Fibroblast of the aortic adventitia (primary cell): ENCODE measurements at places on chromosomes 4 and X. TPM values are rescaled to one million over a fixed set of nuclear protein-coding genes. Genes with fewer than 3 reads are reported as not detected.
A peak's percentile ranks its signal among the peaks of the same experiment; 100 is the strongest.

- DNase-seq: no peak
Observed at GRCh38 chr4:64305565-64306254, 103.5 kb downstream of the TECRL start.

DNA sequence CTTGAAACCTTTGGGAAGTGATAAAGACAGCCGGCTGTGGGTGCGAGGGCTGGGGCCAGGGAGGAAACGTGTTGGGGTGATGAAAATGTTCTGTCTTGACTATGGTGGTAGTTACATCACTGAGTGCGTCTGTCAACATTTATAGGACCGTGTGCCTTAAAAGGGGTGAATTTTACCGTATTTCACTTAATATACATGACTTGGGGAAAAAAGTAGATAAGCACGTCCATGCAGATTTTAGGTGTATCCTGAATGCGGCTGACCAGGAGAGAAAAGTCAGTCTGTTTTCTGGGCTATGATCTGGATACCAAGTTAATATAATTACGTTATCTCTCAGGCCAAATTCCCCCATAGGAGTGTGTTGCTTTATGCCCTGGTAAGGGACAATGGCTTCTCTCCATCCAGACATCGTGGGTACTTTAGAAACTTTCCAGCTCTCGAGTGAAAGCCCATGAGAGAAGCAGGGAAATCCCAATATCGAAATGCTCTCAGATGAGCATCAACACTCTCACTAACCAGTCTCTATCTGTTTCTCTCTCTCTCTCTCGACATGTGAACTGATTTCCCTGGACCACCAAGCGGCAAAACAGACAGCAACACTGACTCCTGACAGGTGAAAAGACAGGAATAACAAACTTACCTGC is 71.5 kb downstream of the IRF2 start:
- DNase-seq: no peak

The EXOC1L gene
- total RNA-seq: not detected in 2 replicates

DNA sequence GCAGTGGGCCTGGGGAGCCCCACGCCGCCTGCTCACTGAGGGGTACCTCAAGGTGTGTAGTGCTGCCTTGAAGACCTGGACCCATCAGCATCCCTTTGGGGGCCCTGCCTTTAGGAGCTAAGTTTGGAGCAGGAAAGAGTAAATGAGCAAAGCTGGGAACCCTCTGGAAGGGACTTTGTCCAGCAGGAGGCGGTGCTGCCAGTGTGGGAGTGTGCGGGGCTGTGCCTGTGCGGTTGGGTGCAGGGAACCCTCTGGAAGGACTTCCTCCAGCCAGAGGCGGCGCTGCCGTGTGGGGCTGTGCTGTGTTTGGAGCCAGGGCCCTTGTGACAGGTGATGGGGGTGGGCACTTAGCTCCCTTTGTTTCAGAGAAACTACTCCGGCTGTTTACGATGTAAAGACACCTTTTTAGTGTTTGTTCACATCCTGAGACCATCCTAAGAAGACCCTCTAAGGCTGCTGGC is 25.8 kb downstream of the RGS12 start:
- no peak for DNase-seq

- peak; percentile 94 for DNase-seq
Observed at GRCh38 chr4:26992657-26993361, 132.2 kb downstream of the STIM2 start.

The APELA gene
- total RNA-seq: not detected in 2 replicates

The FAM184B gene
- total RNA-seq: not detected in 2 replicates

The AADAT gene
- total RNA-seq: 6.2 and 7.4 TPM in 2 replicates

The ATOH1 gene
- not detected in 2 replicates for total RNA-seq

DNA sequence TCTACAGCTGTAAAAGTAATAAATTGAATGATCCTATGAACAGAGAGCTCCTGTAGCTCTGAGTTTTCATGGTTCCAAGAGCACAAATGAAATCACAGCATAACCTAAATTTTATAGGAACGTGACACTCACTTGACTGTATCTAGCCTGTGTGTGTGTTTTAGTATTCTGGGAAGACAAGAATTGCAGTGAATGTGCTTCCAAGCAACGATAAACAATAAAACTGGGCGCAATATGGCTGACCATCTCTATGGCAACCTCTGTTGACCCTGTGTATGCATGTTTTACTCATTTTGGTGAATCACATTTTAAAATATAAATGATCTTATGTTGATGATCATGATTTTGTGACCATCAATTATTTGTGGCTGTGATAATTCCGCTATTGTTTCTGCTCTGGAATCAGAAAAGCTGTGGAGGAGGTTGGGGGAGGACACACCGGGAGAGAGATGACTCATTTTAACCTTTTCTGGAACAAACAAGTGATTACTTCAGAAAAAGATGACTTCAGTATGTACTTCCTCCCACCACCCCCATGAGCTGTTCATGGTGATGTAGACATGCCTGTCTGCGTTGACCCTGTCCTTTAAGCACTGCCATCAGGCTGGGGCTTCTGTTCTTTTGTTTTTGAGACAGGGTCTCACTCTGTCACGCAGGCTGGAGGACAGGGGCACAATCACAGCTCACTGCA is 31.8 kb downstream of the USP11 start:
- no peak for DNase-seq

DNA sequence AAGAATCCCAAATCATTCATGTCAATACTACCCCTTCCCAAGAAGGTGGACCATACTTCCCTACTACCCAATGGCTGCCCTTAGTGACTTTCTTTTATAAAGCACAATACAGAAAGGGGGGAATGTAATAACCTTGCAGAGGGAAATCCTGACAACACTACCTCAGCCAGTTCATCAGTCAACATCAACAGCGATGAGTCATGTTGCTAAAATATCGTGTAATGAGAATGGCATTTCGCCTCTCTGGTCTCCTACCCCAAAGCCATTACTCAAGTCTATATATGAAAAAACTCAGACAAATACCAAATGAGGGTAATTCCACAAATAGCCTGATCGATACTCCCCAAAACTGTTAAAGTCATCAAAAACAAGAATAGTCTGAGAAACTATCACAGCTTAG is 3.3 kb upstream of the MAGEA8 start:
- DNase-seq: no peak

The SHROOM3 gene
- 1.6 and 18.0 TPM in 2 replicates for total RNA-seq

DNA sequence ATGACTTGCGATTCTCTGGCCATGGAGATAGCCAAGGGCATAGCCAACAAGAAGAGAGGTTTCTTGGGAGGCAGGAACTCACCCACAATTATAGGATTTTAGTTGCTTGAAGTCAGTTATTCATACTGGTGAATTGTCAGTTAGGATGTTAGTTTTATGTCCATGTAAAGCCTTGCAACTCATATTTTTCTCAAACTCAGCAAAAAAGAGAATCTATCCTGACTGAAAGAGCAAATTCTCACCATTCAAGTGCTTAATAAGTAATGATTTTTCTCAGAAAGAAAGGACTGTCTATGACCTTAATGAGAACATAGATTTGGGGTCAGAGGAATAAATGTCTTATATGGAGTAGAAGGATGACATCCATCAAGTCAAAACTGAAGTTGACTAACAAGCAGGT is 934.5 kb downstream of the STPG2 start:
- no peak for DNase-seq

DNA sequence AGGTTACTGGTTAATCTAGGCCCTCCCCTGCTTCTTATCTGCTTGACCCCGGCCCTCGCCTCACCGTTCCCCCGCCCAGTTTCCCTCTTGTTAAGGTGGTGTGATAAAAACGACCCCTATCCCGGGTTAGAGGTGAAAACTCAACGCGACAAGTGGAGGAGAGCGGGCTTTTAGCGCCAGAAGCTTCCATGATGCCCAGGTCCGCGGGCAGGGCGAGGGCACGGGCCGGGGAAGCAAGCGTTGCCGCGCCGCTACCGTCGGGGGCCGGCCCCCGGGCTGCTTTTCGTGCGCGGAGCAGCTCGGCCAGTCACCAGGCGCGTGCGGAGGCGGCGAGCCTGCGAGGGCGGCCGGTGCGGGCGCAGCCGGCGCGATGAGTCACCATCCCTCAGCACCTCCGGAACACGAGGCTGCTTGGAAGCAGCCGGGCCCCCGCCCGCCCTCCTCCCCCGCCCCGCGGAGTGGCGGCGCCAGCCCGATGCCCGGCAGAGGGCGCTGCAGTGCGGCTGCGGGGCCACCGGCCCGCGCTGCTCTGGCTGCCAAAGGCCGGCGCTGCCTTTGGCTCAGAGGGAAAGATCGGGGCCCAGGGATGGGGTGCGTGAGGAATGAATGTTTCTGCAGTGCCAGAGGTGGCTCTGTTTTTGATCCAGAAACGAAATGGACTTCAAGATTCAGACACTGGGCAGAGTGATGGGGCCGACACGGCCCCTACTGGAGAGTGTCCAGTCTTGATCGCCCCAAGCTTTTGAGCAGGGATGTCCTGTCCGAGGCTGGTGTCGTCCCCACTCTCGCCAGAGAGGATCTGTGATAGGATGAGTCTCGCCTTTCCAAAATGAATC is 107.8 kb downstream of the NHSL2 start:
- peak; percentile 87 for DNase-seq

DNA sequence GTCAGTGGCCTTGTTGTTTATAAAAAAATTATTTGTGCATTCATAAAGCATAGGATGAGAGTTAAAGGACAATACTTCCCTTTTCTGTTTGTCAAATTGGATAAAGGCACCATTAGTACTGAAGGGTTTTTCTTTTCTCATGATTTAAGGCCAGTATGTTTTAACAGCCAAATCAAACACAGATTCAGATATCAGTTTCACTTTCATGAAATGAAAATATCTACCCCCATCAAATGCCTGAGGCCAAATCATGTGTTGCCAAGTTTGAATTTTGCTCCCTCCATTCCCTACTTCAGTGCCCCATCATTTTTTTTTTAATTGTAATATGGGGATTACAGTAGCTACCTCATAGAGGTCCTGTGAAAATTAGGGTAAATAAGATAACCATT is 745.9 kb downstream of the RPA4 start:
- no peak for DNase-seq

DNA sequence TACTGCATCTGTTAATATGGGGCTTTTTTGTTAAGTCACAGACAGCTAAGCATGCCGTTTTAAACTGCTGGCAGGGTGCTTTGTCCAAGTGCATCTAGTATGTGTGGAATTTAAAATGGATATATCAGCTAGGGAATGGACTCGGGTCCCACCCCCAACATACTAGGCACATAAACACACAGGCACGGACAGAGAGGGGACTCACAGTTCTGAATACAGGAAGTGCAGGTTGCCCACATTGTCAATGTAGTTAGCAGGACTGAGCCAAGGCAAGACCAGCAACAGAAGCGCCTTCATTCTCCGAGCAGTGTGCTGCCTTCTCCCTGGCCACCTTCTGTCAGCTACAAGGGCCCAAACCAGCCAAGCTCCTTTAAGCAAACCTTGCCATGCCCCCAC is 33.6 kb downstream of the LNX1 start:
- DNase-seq: peak; percentile 13

DNA sequence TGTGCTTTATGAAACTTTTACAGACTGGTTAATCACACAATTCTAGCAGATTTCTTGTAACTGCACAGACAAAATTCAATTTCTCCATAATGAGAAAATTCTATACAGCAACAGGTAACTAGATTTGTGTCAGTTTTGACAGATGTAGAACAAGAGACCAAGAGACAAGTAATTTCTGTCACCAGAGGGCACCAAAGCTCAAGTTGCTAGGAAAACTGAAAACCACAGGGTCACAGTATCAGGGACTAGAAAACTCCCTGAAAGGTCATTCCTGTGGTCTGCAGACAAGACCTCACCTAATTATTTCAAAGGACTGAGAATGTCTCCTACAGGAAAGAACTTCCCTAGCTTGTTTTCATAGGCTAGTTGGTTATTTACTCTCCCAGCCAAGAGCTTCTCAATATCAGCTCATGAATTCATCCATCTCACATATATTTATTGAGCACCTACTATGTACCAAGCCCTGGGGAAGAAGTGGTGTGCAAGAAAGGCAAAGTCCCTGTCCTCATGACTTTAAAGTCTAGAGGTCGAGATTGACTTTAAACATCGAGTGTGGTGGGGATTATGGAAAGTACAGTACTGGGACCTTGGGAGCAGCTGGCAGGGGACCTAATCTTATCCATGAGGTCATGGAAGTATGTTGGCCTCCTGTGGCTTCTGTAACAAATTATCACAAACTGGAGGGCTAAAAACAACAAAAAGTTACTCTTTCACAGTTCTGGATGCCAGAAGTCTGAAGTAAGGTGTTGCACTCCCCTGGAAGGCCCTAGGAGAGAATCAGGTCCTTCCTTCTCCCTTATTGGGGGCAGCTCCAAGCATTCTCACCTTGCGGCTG is 47.8 kb upstream of the SETD7 start:
- DNase-seq: peak; percentile 73

The TLR2 gene
- not detected in 2 replicates for total RNA-seq

DNA sequence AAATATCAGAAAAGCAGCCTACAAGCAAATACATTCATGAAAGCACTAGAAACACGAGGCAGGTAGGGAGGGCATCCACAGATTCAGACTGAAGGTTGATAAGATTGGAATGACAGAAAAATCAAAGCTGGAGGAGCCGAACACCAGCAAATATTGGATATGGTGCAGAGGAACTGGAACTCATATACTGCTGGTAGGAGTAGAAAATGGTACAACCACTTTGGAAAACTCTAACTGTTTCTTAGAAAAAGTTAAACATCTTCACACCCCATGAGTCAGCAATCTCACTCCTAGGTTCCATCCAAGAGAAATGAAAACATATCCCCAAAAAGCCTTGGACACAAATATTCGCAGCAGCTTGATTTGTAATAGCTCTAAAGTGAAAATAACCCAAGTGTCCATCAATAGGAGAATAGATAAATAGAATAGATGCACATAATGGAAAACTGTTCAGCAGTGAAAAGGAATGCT is 27.1 kb downstream of the CD99L2 start:
- DNase-seq: no peak

GRCh38 chrX:84724576-84724975 is 222.3 kb upstream of the HDX start:
- DNase-seq: no peak

The UGT2B10 gene
- total RNA-seq: not detected in 2 replicates

DNA sequence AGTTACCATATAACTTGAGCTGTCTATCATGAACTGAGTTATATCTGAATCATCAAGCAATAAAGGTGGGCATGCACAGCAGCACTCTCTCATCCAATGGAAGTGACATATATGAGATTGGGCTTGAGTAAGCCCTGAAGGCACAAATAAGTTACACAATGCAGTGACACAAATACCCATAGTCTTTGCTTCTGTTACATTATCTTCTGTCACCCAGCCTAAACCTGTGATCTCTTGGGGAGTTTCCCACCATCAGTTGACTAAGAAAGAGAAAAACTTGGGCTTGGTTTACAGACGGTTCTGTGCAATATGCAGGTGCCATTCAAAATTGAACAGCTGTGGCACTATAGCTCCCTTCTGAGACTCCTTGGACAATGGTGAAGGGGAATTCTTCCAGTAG is 138.8 kb upstream of the IL15 start:
- DNase-seq: no peak

DNA sequence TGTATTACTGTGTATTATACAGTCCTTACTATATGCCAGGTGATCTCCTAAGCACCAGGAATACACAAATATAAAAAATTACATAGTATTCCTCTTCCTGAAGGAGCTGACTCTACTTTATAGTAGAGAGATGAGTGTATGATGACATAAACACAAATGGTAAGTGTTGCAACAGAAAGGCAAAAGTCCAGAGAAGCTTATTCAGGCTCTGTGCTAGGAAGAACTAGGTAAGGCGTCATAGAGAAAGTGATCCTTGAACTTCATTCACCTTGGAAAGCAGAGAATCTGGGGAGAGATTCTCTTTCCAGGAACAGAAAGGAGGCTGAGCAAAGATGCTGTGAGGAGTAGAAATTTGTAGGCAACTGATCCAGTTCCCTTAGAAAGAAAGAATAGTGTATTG is 115.0 kb upstream of the KCNIP4 start:
- DNase-seq: no peak

GRCh38 chr4:130026185-130026584 is 930.2 kb downstream of the C4orf33 start:
- DNase-seq: no peak

GRCh38 chr4:6201580-6202091 is 1.3 kb upstream of the JAKMIP1 start:
- no peak for DNase-seq

The MAMLD1 gene
- 0.49 and 1.9 TPM in 2 replicates for total RNA-seq
